ENCODE measurements at places on chromosomes 16 and 17. TPM values are rescaled to one million over a fixed set of nuclear protein-coding genes. Genes with fewer than 3 reads are reported as not detected.

CBFA2T3 gene
- not detected for total RNA-seq

MT1M gene
- 0.74 TPM for total RNA-seq

KRT36 gene
- not detected for total RNA-seq

SLC12A3 gene
- not detected for total RNA-seq

CASKIN2 gene
- 19.7 TPM for total RNA-seq

CD19 gene
- not detected for total RNA-seq

LDHD gene
- total RNA-seq, result 0.24 TPM

TLCD2 gene
- 0.95 TPM for total RNA-seq

PYDC1 gene
- total RNA-seq, result not detected

SLC2A4 gene
- total RNA-seq, result 0.32 TPM

CUEDC1 gene
- total RNA-seq, result 16.7 TPM

KRT20 gene
- total RNA-seq, result not detected

CACNG3 gene
- not detected for total RNA-seq

Measured in SJSA1 (cell line).